ENCODE measurements at places on chromosomes 12 and 14.

GRCh38 chr14:32491416-32492016 lies 162.4 kb downstream of the AKAP6 start:
- no peak for DNase-seq

GRCh38 chr14:86391085-86391484 lies 861.1 kb downstream of the FLRT2 start:
- DNase-seq, result no peak

GRCh38 chr12:68912916-68913315 lies 20.1 kb downstream of the CPM start:
- DNase-seq, result no peak

DNA sequence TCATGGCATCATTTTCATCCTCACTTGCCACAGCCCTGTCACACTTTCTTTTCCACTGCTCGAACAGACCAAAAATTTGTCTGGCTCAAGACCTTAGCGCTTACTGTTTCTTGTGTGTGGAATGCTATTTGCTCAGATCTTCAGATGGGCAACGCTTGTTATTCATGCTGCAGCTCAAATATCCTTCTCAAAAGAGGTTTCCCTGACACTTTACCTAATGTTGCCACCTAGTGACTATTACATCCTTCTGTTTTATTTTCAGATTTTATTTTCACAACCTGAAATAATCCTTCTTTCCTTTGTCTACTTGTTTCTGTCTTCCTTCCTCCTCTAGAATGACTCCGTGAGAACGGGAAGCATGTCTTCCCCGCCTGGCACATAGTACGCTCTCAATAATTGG lies 5.6 kb downstream of the FBXO33 start:
- DNase-seq, result peak; percentile 29

DNA sequence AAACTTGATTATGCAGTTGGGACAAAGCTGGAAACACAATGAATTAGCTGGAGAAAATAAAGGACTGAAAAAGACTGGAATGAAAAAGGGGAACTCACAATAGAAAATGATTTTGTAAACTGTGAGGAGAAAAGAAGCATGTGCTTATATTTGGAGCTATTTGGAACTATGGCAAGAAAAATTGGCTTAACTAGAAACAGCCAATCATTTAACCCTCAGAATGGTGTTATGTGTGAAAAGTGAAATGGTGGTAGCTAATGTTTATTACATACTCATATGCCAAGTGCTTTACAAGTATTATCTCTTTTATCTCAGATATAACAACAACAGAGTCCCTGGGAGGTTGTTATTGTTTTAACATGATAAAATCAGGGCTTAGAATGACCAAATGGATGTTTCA lies 583.1 kb upstream of the SEL1L start:
- no peak for DNase-seq

GRCh38 chr12:57983146-57983857 lies 41.9 kb downstream of the ATP23 start:
- peak; percentile 45 for DNase-seq

DNA sequence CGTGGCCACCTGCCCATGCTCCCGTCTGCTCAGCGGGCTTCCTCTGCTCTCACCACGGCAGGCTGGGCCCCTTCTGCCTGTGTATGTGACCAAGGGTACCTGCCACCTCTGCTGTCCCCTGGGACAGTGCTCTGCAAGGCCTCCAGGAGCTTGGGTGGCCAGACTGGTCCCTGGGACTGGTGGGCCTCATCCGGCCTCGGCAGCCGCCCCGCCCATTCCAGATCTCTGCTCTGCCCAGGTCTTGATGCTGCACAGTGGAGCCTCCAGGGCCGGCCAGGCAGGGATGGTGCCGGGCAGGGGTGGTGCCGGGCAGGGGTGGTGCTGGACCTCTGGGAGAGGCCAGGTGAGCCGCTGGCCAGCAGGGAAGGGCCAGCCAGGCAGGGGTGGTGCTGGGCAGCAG lies 9.0 kb downstream of the FBRSL1 start:
- no peak for DNase-seq

GRCh38 chr12:19130224-19131024 lies 891 bp downstream of the PLEKHA5 start:
- DNase-seq, result peak; percentile 3

DNA sequence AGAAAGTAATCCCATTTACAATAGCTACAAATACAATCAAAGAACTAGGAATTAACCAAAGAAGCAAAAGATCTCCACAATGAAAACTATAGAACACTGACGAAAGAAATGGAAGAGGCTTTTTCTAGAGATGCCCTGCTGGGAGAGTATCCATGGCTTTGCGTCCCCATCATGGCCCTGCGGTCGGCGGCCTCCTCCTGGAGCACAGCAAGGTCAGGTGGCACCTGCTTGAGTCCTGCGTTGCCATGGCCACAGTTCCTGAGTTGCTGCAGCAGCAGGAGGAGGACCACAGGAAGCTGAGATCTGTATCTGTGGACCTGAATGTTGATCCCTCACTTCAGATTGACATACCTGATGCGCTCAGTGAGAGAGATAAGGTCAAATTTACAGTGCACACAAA lies 143.5 kb downstream of the SLC5A8 start:
- no peak for DNase-seq

- DNase-seq, result no peak
Measured at GRCh38 chr14:85527445-85528035, 2.4 kb upstream of the FLRT2 start.

Data from NCI-H748 treated with DMSO at 0.1 percent for 48 hours (cell line).